ENCODE measurements at places on chromosomes 12 and 14. TPM values are rescaled to one million over a fixed set of nuclear protein-coding genes. Genes with fewer than 3 reads are reported as not detected.
A peak's percentile ranks its signal among the peaks of the same experiment; 100 is the strongest.

Gene GARIN6
- total RNA-seq, result not detected

Gene CISTR
- total RNA-seq, result 4.0 TPM

Gene GNG2
- 13.0 TPM for total RNA-seq

Gene FGD4
- 10.7 TPM for total RNA-seq

- DNase-seq, result no peak
These were observed at the start of gene NKX2-1 for GRCh38 chr14:36519431-36520321. NKX2-1 (minus strand) TSS chr14:36520232; CDS start chr14:36520129, 103 bp downstream.

DNA sequence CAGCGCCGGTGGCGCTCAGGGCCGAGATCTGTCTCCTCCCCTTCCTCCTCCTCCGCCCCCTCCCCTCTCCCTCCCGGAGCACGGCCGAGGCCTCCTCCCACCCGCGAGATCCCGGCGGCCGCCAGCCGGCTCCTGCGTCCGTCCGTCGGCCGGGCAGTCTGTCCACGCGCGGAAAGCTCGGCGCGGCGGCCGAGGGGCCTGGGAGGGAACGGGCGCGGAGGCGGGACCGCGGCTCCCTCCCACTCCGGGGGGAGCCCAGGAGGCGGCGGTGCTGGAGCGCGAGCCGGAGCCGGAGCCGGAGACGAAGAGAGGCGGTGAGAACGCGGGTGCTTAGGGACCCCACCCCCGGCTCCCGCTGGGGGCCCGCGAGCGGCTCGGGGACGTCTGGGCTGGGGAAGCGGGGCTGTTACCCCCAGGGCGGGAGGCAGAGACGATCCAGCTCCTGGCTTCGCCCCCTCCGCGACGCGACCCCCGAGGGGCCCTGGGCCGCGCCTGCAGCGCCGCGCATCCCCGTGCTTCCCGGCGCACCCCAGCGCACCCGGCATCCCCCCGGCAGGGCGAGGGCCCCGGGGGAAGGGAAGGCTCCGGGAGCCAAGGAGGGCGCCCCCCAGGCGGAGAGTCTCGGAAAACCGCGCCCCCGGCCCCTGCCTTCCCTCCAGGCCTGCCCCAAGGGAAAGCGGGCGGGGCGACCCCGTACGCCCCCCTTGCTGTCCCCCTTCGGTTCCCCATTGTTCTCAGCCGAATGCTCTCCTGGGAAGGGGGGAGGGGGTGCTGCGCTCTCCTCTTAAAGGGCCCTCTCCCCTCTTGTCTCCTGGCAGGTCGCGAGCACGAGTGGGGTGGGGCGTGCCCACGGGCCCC, at the start of gene DTX1:
DTX1 (plus strand) TSS at position 100 of the 858 bp plus-strand sequence. CDS start 1,463 bp downstream, outside the sequence.
- DNase-seq, result peak; percentile 79

- DNase-seq, result no peak
These were observed 33.3 kb downstream of the PPP2R3C start for GRCh38 chr14:35088514-35088913.

GRCh38 chr12:614411-614970, 48.8 kb downstream of the NINJ2 start:
- DNase-seq, result no peak

- no peak for DNase-seq
These were observed 103.5 kb upstream of the FRMD6 start for GRCh38 chr14:51548187-51548586.

GRCh38 chr12:57210926-57211692, 5.5 kb upstream of the NXPH4 start:
- peak; percentile 65 for DNase-seq

DNA sequence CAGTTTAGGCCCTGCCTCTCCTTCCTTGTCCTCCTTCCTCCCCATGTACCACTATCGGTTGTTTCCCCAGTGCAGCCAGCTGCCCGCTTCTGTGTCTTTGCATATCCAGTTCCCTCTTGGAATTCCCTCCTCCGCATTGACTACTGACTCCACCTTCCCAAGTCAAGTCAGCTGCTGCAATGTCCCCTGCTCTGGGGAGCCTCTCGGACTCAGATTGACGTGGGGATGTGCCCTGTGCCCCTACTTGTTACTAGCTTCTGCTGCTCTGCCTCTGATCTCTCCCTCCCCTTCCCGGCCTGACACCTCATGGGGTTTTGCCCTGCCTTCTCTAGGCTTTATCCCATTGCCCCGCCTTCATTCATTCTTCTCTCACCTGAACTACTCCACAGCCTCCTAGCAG, 2.1 kb upstream of the CD9 start:
- DNase-seq, result no peak

GRCh38 chr12:14960548-14961465, 594 bp downstream of the ARHGDIB start:
- DNase-seq, result peak; percentile 60

GRCh38 chr14:104350463-104351185, 212.2 kb downstream of the KIF26A start:
- DNase-seq, result no peak

- DNase-seq, result no peak
These were observed 77.8 kb downstream of the NDUFA12 start for GRCh38 chr12:94925729-94926128.

- DNase-seq, result no peak
These were observed 47.6 kb upstream of the HIF1A start for GRCh38 chr14:61647704-61648103.

GRCh38 chr14:58923751-58924405, 264.6 kb upstream of the DAAM1 start:
- DNase-seq, result no peak

GRCh38 chr14:74973003-74973653, 17.7 kb upstream of the PGF start:
- peak; percentile 77 for DNase-seq

DNA sequence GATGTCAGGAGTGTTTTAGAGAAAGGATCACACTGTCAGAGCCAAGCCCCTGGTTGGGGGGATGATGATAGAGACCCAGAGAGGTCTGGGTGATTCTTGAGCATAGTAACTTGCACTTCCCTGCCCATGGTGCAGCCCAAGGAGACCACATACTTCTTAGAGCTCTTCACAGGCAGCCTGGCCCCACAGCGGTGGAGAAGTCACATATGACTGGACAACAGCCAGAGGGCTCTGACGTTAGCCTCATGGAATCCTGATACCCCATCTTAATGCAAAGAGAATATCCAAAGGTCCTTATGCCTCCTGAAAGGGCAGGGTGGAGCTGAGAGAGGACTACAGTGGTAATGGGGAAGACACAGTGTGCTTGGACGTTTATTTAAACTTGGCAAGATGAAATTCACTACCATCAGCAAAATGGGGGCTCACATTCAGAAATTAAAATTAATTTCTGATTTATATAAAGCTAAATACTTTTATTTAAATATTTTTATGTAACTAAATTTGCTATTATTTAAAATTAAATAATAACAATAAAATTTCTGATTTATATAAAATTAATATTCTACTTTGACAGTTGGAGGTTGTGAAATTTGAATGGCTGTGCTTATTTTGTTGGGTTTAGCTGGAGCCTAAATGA, 131.3 kb downstream of the KTN1 start:
- DNase-seq, result no peak

- DNase-seq, result no peak
These were observed 364.5 kb downstream of the ADGRD1 start for GRCh38 chr12:131318045-131318685.

DNA sequence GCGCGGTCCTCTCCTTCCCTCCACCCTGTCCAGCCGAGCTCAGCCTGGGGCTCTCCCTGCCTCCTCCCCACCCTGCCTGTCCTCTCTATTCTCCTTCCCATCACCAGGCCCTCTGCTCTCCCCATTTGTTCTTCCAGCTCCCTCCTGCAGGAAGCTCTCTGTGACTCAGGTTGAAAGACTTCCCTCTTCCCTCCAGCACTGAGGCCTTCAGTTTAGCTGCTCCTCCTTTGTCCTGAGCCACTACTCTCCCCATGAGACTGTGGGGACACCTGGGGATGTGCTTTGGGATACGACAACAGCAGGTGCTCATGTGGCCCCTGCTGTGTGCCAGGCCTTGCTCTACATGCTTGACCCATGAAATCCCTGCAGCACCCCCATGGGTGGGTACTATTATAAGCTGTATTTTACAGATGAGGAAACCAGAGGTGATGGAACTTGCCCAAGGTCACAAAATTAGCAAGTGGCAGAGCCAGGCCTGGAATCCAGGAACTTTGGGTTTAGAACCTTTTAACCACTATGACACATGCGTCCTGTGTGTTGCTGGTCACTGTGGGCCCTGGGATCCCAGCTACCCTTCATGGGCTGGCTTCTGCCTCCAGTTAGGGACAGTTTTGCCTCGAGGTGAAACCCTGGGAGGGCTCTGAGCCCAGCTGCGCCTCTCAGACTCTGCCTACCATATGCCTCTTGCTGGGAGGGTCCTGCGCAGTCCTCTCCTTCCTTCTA, 5.5 kb downstream of the KRT80 start:
- DNase-seq, result no peak

- no peak for DNase-seq
These were observed 32.3 kb downstream of the TSPAN8 start for GRCh38 chr12:71125515-71125914.

DNA sequence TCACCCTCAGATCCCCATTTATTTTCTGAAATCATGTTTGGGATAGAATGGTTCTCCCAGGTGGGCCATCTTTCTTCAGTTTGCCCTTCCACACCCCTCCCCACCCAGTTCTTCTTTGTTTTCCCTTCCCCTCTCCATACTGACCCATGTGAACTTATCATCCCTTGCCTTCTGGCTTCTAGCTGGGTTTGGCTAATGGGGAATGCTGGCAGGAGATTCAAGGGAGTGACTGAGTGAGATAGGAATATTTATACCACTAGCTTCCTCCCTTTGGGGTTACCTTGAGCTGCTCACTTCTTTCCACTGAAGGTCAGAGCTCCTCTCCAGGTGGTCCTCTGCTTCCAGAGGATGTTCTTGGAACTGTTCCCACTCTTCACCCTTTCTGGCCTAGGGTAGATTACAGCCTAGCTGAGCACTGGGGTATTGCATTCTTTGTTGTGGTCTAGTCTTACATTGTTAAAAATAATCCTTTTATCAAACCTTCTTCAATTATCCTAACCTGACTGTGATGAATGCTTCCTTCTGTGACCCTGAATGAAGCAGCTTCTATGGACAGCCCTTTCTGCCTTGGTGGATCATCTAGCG, 88.3 kb upstream of the ATP2B1 start:
- DNase-seq, result no peak

DNA sequence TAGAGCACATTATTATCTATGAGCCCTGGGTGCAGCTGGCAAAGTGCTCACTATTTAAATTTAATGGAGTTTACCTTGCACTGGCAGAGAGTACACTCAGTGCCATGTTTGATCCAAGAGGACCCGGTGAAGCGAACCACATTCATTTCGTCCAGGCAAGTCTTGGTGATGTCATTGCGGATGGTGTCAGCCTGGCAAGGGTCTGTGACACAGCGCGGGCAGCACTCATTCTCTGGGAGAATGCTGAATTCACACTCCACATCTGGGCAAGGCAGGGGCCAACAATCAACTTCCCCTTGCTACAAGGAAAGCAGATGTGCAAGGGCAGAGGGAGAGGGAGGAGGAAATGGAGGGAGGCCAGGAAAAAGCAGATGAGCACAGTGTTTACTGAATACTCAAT, 356.2 kb downstream of the NELL2 start:
- DNase-seq, result no peak

DNA sequence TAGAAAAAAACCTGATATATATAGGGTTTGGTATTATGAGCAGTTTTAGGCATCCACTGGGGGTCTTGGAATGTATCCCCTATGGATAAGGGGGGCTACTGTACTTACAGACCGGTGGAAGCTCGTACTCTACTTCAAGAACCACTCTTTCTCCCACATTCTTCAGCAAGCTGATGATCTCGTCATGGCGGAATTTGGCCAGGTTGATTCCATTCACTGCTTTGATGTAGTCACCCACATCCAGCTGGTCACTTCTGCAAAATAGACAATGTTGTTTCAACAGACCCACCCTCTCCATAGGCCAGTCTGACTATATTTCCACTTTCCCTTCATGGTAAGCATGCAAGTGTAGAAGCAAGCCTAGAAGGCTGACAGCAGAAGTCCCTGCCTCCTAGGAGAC, 139.9 kb downstream of the GRIP1 start:
- no peak for DNase-seq

GRCh38 chr12:87678453-87678852, 350.7 kb downstream of the C12orf50 start:
- no peak for DNase-seq

DNA sequence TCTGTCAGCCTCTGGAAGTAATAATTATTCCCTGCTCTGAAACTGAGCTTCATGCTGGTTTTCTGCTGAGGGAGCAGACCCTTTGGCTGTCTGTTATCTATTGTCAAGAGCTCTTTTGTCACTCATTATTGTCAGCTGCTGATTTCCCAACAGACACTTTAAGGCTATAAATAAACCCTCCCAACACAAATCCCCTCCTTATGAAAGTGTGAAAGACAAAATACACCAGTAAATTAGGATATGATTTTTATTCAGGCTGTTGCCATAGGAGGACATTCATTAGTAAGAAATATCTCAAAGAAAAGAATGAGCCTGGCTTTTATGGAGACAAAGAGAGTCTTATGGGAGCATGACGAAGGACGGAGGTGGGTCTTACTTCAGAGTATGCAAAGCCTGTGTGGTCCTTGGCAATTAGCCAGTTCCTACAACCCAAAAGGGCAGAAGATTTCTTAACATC, 180.8 kb downstream of the CRADD start:
- no peak for DNase-seq

DNA sequence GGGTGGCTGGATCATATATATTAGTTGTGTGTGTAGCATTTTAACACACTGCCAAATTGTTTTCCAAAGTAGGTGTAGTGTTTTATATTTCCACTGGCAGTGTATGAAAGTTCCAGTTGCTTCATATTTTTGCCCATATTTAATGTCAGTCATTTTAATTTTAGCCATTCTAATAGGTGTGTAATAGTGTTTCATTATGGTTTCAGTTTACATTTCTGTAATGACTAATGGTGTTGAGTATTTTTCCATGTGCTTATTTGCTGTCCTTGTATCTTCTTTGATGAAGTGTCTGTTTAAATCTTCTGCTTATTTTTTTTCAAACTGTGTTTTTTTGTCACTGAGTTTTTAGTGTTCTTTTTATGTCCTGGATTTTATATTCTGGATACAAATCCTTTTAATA, 8.7 kb downstream of the TBC1D15 start:
- no peak for DNase-seq

DNA sequence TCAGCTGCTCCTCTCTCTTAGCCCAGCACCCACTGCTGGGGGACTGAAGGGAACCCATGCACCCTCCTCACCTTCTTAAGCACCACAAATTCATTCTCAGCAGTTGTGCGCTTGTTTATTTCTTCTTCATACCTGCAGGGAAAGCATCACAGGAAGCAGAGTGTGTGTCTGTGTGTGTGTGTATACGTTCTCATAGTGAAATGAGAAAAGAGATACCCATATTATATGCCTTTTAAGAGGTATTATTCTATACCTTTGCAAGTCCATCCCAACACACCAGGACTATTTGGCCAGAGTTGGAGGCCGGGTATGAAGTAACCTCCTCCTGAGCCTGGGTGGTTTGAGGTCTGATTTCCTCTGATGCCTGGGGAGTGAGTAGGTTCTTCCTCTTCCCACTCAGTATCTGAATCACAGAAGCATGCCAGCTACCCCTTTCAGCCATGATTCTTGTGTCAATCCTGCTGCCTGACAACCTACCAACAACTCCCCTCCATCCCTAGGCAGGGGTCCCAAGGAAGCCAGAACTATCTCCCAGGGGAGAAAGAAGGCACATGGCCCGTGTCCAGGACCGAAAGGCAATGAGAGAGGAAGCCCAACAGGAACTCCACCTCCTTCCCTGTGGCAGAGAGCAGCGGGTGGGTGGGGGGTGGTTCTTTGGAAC, 3.0 kb downstream of the KRT73 start:
- DNase-seq, result no peak
